ENCODE measurements at places on chromosomes 7 and 10. TPM values are rescaled to one million over a fixed set of nuclear protein-coding genes. Genes with fewer than 3 reads are reported as not detected.

HDAC9 gene
- 11.1 TPM for polyA plus RNA-seq

WASL gene
- 105 TPM for polyA plus RNA-seq

CTNNA3 gene
- polyA plus RNA-seq = 3.8 TPM

AOAH gene
- polyA plus RNA-seq = 2.3 TPM

FZD8 gene
- polyA plus RNA-seq = 11.9 TPM

HOXA2 gene
- polyA plus RNA-seq = 9.5 TPM

BRI3 gene
- 106 TPM for polyA plus RNA-seq

MYOZ1 gene
- polyA plus RNA-seq = 7.1 TPM

ACSL5 gene
- polyA plus RNA-seq = 4.7 TPM

CCDC146 gene
- polyA plus RNA-seq = 16.7 TPM

AVPI1 gene
- 4.7 TPM for polyA plus RNA-seq

FAM237B gene
- 0.90 TPM for polyA plus RNA-seq

CLRN3 gene
- 19.5 TPM for polyA plus RNA-seq

FOXP2 gene
- polyA plus RNA-seq = 13.4 TPM

FRAT1 gene
- polyA plus RNA-seq = 3.5 TPM

CAMK2B gene
- polyA plus RNA-seq = 2.1 TPM

ANKRD61 gene
- 0.86 TPM for polyA plus RNA-seq

PNLIPRP2 gene
- polyA plus RNA-seq = 0.05 TPM

RGS10 gene
- 35.7 TPM for polyA plus RNA-seq

HNRNPF gene
- 231 TPM for polyA plus RNA-seq

ZNF786 gene
- polyA plus RNA-seq = 10.0 TPM

TFR2 gene
- 0.82 TPM for polyA plus RNA-seq

SORCS1 gene
- 19.8 TPM for polyA plus RNA-seq

CALML3 gene
- not detected for polyA plus RNA-seq

GOT1 gene
- 85.3 TPM for polyA plus RNA-seq

FOXI2 gene
- 1.7 TPM for polyA plus RNA-seq

TIMM23B gene
- polyA plus RNA-seq = 13.6 TPM

ADIRF gene
- polyA plus RNA-seq = 11.3 TPM

CLDN4 gene
- 87.6 TPM for polyA plus RNA-seq

JAKMIP3 gene
- 0.09 TPM for polyA plus RNA-seq

IGFBP1 gene
- polyA plus RNA-seq = 0.96 TPM

TWIST1 gene
- polyA plus RNA-seq = 10.7 TPM

CRYGN gene
- 3.1 TPM for polyA plus RNA-seq

GHRHR gene
- polyA plus RNA-seq = 0.32 TPM

FIS1 gene
- polyA plus RNA-seq = 182 TPM

PPP1R3C gene
- polyA plus RNA-seq = 44.7 TPM

TUBB8 gene
- 0.55 TPM for polyA plus RNA-seq

PVRIG gene
- polyA plus RNA-seq = 3.7 TPM

EZH2 gene
- polyA plus RNA-seq = 39.5 TPM

TRPV6 gene
- 9.8 TPM for polyA plus RNA-seq

FAM13C gene
- 8.4 TPM for polyA plus RNA-seq

TMEM140 gene
- polyA plus RNA-seq = 28.2 TPM

CPED1 gene
- polyA plus RNA-seq = 48.9 TPM

SSBP1 gene
- polyA plus RNA-seq = 141 TPM

MSRB2 gene
- polyA plus RNA-seq = 46.5 TPM

WAC gene
- 166 TPM for polyA plus RNA-seq

H2BK1 gene
- polyA plus RNA-seq = not detected

FKBP6 gene
- 0.42 TPM for polyA plus RNA-seq

NPFFR1 gene
- 0.17 TPM for polyA plus RNA-seq

NPSR1 gene
- 0.12 TPM for polyA plus RNA-seq

PAX4 gene
- not detected for polyA plus RNA-seq

Measured in right renal pelvis (tissue), 4 donors.